GM12878 (cell line): ENCODE measurements at places on chromosomes 1 and 21. TPM values are rescaled to one million over a fixed set of nuclear protein-coding genes. Genes with fewer than 3 reads are reported as not detected.

DNA sequence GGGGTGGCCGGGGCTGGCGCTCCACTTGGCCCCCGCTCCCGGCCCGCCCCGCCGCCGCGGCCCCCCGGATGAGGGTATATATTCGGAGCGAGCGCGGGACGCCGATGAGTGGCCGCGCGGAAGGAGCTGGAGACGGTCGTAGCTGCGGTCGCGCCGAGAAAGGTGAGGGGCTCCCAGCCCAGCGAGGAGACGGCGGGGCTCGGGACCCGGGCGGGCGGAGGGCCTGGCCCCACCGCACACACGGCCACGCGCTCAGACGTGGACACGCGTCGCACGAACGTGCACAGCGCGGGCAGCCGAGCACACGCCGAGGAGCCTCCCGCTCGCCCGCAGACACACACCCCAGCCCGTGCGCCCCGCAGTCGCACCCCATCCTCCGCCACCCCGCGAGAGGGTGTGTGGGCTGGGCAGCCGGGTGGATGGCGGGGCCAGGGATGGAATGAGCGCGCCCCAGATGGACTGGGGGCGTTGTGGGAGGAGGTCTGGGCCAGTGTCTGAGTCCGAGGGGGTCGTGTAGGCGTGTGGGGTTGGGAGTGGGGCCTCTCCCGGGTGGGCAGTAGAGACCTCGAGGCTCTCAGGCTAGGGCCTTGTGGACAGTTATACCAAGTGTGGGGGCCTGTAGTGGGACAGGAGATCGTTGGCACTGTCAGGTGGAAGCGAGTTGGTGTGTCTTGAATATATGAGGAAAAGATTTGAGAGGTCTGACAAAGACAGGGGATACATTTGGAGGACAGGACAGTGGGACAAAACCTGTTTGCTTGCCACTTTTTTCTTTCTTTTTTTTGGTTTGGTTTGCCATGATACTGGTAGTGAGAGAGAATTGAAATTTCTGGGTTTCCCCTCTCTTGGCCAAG is at the start of gene UAP1:
Gene UAP1 (plus strand): TSS at position 107 of the 854 bp plus-strand sequence. CDS start 4,347 bp downstream, outside the sequence.
- no peaks in the 10 kb centered on the region for H3K36me3 ChIP-seq
- peak within 1 kb of the TSS; percentile 63 for H3K27ac ChIP-seq
- H3K4me3 ChIP-seq = peak within 1 kb of the TSS; percentile 81
- no peak for DNase-seq
- H3K4me1 ChIP-seq = no peaks in the 10 kb centered on the region; the same call in 1 of the 2 replicates

DNA sequence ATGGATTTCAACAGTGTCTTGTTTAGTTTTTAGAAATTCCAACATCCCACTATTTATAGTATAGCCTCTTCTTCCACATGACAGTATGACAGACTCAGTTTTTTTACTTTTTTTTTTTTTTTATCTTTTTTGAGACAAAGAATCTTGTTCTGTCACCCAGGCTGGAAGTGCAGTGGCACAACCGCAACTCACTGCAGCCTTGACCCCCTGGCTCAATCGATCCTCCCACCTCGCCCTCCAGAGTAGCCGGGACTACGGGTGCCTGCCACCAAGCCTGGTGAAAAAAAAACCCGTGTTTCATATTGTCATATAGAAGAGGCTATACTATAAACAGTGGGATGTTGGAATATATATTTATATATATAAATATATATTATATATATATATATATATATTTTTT is 1.2 kb upstream of the DR1 start:
- no peaks in the 10 kb centered on the region for H3K36me3 ChIP-seq
- peaks cover 4% of the 10 kb centered on the region; the same call in 1 of the 2 replicates for H3K4me1 ChIP-seq
- no peak for DNase-seq

DNA sequence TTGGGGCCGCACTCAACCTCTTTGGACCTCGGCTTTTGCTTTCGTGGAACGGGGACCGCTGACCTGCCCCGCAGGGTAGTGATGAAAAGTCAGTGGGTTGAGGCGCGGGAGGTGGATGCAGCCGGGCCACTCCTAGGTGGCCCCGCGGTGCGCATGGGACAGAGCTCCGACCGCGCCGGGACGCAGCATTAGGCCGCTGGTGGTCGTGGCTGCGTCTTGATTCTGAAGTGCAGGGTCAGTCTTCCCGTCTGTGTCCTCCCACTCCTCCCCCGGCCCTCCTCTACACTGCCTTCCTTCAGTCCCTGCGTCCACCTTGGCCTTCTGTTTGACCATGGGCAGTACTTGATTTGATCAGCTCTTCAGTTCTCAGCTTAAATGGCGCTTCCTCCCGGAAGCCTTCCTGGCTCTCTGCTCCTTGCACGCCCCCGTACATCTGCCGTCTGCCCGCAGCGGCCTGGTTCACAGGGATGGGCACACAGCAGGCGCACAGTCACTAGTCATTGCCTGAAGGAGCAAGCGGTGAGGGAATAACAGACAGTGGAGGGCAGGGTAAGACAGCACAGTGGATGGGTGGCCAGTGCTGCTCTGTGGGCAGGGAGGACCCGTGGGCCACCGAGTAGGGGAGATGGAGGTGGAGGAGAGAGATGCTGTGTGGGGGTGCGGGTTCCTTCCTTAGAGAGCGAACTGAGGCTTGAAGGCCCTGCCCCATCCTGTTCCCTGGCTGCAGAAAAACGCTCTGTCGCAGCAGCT is 633 bp downstream of the THEMIS2 start:
- H3K36me3 ChIP-seq = peaks cover 2% of the 10 kb centered on the region; the same call in 1 of the 2 replicates
- H3K27me3 ChIP-seq = no peaks in the 10 kb centered on the region
- DNase-seq = no peak
- peak overlapping the region; percentile 93 for H3K27ac ChIP-seq

- no peak for DNase-seq
- no peaks in the 10 kb centered on the region for H3K36me3 ChIP-seq
- no peak overlapping the region for H3K4me3 ChIP-seq
- no peaks in the 10 kb centered on the region for H3K4me1 ChIP-seq
These were observed 108.7 kb downstream of the DMRTB1 start for GRCh38 chr1:53567851-53568250.

DNA sequence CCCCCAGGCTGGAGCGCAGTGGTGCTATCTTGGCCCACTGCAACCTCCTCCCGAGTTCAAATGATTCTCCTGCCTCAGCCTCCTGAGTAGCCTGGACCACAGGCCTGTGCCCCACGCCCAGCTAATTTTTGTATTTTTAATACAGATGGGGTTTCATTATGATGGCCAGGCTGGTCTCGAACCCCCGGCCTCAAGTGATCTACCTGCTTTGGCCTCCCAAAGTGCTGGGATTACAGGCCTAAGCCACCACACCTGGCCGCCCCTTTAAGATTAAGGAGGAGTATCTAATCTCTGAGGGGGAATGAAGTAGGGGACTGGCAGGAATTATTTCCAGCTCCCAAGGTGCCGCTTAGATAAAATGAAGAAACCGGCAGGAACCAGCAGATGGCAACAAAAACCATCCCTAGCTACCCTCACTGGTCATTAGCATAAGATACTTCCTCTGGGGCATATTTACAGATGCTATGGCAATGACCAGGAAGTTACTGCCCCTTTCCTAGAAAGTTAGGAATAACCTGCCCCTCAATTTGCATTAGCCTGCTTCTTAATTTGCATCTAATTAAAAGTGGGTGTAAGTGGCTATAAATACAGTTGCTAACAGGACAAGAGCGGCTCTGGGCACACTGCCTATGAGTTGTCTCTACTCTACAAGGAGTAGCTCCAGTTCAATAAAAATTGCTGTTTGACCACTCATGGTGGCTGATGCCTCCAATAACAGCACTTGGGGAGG is 7.1 kb upstream of the NSUN4 start:
- H3K4me1 ChIP-seq = peaks cover 22% of the 10 kb centered on the region
- H3K27me3 ChIP-seq = no peaks in the 10 kb centered on the region
- H3K4me3 ChIP-seq = peak overlapping the region; percentile 16; the same call in 1 of the 2 replicates
- peak overlapping the region; percentile 98 for H3K27ac ChIP-seq
- no peaks in the 10 kb centered on the region for H3K36me3 ChIP-seq
- peak; percentile 77 for DNase-seq

DNA sequence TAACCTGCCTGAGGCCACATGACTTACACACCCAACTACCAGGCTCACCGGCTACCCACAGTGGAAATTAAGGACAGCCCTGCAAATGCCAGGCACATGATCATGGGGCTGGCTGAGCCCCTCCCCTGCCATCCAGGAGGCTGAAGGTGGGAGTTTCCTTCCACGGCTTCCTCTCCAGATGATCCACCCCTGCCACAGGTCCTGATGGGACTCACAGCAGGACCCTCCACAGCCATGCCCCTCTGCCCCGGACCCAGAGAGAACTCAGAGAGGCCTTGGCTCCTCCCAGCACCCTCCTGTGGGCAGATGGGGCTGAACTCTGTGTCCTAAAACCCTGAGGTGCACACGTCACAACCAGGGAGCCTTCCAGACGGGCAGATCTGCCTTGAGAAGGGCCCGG is 29.1 kb upstream of the CASZ1 start:
- no peaks in the 10 kb centered on the region for H3K4me1 ChIP-seq
- no peaks in the 10 kb centered on the region for H3K27me3 ChIP-seq
- no peak overlapping the region for H3K4me3 ChIP-seq

DNA sequence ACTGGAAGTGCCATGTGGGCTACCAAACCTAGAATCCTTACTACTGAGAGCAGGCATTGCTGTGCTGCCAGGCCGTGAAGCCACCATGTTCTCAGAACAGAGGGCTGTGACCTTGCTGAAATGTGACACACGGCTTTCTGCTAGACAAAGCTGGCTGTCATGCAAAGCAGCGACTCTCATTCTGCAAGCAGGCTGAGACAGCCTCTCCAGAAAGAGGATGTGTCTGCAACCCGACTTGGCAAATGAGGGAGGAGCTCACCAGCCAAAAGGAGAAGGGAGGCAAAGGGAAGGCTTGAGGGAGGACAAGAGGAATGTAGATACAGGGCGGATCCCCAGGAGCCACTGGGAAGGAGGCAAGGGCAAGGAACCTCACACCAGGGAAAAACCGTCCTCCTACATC is 85.7 kb upstream of the KRTAP19-8 start:
- no peaks in the 10 kb centered on the region for H3K4me1 ChIP-seq
- H3K27me3 ChIP-seq = no peaks in the 10 kb centered on the region
- no peak overlapping the region for H3K4me3 ChIP-seq
- H3K36me3 ChIP-seq = no peaks in the 10 kb centered on the region

GRCh38 chr1:247211339-247211738 is 39.5 kb upstream of the ZNF124 start:
- no peak overlapping the region for H3K27ac ChIP-seq
- peaks cover 21% of the 10 kb centered on the region for H3K4me1 ChIP-seq
- H3K4me3 ChIP-seq = no peak overlapping the region
- no peaks in the 10 kb centered on the region for H3K27me3 ChIP-seq
- no peak for DNase-seq

DNA sequence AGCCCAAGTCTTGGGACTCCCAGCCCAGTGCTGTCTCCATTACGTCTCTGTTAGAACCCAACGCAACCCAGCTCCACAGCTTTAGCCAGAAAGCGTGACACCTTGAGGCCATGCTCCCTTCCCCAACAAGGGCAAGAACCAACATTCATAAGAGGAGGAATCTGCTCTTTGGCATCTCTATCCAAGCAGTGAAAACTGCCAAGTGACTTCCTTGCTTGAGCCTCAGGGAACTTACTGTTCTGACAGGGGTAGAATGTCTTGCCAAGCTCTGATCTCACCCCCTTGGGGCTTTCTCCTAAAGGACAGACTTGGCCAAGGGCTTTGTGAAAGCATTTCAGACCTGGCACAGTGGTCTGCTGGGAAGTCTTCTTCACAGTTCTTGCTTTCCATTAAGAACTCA is 56.6 kb downstream of the SYT6 start:
- DNase-seq = no peak
- no peaks in the 10 kb centered on the region for H3K36me3 ChIP-seq
- H3K4me1 ChIP-seq = no peaks in the 10 kb centered on the region
- no peak overlapping the region for H3K27ac ChIP-seq
- H3K4me3 ChIP-seq = no peak overlapping the region

GRCh38 chr1:95622609-95623008 is 388.6 kb downstream of the RWDD3 start:
- no peak for DNase-seq
- no peak overlapping the region for H3K27ac ChIP-seq
- no peak overlapping the region for H3K4me3 ChIP-seq
- no peaks in the 10 kb centered on the region for H3K27me3 ChIP-seq
- H3K36me3 ChIP-seq = no peaks in the 10 kb centered on the region

- peaks cover 50% of the 10 kb centered on the region for H3K4me1 ChIP-seq
- peak overlapping the region; percentile 51 for H3K27ac ChIP-seq
- no peak for DNase-seq
- H3K4me3 ChIP-seq = no peak overlapping the region
These were observed 199.4 kb upstream of the EDN2 start for GRCh38 chr1:41683681-41684500.

DNA sequence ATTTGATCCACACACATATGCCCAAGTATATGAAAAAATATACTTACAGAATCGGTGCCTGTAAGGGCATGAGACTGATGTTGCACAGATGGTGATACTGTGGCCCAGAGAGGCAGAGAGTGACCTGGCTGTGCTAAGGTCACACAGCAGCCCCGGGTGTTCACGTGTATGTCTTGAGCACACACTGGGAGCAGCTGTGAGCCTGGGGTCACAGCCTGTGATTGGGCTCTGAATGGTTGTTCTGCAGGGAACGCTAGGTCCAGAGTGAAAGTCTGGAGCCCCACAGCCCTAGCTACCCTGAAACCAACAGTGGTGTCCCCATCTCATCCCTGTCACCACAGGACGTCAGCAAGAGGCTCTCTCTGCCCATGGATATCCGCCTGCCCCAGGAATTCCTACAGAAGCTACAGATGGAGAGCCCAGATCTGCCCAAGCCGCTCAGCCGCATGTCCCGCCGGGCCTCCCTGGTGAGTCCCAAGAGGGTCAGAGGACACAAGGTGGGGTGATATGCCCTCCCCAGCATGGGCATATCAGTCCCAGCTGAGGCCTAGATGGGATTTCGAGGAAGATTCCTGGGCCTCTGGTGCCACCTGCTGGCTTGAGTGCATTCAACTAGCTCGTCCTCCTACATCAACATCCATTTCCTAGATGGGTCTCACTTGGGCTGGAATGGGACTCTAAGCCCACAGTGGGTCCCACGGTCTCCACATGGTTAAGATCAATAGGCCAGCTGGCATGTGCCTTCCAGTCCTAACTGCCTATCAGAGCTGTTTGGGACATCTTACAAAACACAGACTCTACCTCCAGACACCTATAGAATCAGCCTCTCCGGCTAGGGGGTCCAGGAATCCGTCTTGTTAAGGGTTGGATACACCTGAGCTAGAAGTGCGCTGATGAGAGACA is 19.7 kb downstream of the CDK18 start:
- no peak for DNase-seq
- H3K4me1 ChIP-seq = no peaks in the 10 kb centered on the region
- H3K4me3 ChIP-seq = no peak overlapping the region
- H3K36me3 ChIP-seq = no peaks in the 10 kb centered on the region

Gene FMN2
- not detected in 2 replicates for total RNA-seq

Gene AGT
- total RNA-seq = 0.69 and 0.85 TPM in 2 replicates

Gene CFAP57
- total RNA-seq = 0.77 and 1.2 TPM in 2 replicates

Gene CGN
- 6.5 and 6.6 TPM in 2 replicates for total RNA-seq

Gene GJA5
- not detected in 2 replicates for total RNA-seq
